ENCODE measurements at places on chromosomes 3 and 15. TPM values are rescaled to one million over a fixed set of nuclear protein-coding genes. Genes with fewer than 3 reads are reported as not detected.

DNA sequence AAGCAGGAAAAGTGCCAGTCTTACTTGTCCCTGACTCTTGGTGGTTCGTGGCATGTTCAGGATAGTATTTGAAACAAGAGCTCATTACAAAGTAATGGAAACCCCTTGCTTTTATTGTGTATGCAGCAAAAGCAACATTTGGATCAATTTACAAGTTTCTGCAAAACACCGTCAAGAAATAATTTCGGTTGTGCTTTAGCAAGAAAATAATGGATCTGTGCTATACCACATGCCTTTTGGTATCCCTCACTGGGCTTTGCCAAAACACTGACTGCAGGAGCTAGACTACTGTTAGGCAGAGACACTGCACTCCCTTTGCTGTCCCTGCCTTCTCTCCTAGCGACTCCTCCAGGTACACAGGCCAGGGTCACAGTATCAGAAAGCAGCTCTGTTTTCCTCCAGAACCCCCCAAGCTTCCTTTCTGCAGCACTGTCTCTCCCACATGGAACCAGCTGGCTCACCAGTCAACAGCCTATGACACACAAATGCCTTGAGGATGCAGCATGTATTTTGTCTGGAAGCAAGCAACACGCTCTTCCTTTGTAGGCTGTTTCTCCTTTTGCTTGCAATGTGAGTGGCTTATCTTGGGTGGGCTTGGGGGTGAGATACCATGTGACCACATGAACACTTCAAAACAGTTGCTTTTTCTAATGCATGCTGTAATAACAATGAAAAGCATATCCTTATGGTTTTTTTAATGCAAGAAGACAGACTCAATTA lies 111.4 kb downstream of the PGPEP1L start:
- DNase-seq, result no peak
- H3K27ac ChIP-seq, result peak overlapping the region; percentile 50
- no peaks in the 10 kb centered on the region for H3K27me3 ChIP-seq
- H3K4me1 ChIP-seq, result no peaks in the 10 kb centered on the region

GRCh38 chr3:66195347-66195783 lies 25.4 kb upstream of the SLC25A26 start:
- peak overlapping the region; percentile 34 for H3K4me3 ChIP-seq
- peaks cover 8% of the 10 kb centered on the region for H3K4me1 ChIP-seq
- no peaks in the 10 kb centered on the region for H3K27me3 ChIP-seq
- DNase-seq, result no peak
- no peak overlapping the region for H3K27ac ChIP-seq
- no peaks in the 10 kb centered on the region for H3K36me3 ChIP-seq

- peaks cover 6% of the 10 kb centered on the region for H3K4me1 ChIP-seq
- DNase-seq, result no peak
- H3K4me3 ChIP-seq, result no peak overlapping the region
- no peaks in the 10 kb centered on the region for H3K27me3 ChIP-seq
These were observed 86.6 kb downstream of the GAP43 start for GRCh38 chr3:115709931-115710330.

DNA sequence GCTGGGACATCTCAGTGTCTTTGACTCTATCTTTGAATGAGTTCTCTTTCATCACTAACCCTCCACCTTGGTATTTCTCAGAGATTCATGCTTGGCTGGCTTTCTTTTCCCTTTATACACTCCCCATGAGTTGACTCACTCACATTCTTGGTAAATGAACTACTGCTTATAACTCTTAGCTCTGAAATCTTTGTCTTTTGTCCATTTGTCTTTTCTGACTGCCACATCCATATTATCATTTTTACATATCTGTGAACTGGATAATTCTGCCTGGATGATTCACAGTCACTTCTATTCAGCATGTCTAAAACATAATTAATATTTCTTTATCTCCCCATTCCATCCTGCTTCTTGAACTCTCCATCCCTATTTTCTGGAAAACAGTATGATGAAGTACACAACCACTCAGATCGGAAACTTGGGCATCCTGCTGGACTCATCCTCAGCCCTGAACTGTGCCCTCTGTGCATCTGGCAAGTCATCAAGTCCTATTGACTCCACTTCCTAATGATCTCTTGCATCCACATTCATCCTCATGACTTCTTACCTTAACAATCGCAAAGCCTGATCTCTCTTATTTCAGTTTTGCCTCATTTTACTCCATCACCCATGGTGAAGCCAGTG lies 66.9 kb downstream of the KCNAB1 start:
- DNase-seq, result no peak
- H3K4me1 ChIP-seq, result no peaks in the 10 kb centered on the region
- no peaks in the 10 kb centered on the region for H3K27me3 ChIP-seq
- H3K36me3 ChIP-seq, result no peaks in the 10 kb centered on the region
- no peak overlapping the region for H3K4me3 ChIP-seq

HES1 gene
- 6.8 TPM for total RNA-seq

TYRO3 gene
- 2.2 TPM for total RNA-seq

TMEM158 gene
- 0.08 TPM for total RNA-seq

FEZF2 gene
- total RNA-seq, result not detected

Data from liver (tissue), 10 donors.